Cerebellar nuclear complex (tissue), 1 donor: ENCODE measurements at places on chromosomes 3 and 15.

DNA sequence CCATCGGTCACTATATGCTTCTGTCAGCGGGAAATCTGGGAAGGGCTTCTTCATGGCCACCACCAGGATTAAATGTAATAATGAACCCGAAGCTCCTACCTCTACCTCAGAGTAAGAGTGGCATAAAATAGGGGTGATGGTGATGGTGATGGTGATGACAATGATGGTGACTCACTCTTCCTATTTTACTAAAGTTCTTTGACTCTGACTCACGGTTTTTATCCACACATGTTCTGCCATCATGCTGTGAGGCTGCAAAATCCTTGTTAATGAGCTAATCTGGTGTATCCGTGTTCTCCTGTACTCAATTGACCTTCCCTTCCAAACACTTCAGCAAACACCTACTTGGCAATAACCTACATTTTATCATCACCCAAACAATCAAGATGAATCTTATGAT lies 18.3 kb upstream of the FOXP1 start:
- DNase-seq = no peak

- no peak for DNase-seq
These were observed 1.7 kb downstream of the SPATA12 start for GRCh38 chr3:57062101-57062631.

DNA sequence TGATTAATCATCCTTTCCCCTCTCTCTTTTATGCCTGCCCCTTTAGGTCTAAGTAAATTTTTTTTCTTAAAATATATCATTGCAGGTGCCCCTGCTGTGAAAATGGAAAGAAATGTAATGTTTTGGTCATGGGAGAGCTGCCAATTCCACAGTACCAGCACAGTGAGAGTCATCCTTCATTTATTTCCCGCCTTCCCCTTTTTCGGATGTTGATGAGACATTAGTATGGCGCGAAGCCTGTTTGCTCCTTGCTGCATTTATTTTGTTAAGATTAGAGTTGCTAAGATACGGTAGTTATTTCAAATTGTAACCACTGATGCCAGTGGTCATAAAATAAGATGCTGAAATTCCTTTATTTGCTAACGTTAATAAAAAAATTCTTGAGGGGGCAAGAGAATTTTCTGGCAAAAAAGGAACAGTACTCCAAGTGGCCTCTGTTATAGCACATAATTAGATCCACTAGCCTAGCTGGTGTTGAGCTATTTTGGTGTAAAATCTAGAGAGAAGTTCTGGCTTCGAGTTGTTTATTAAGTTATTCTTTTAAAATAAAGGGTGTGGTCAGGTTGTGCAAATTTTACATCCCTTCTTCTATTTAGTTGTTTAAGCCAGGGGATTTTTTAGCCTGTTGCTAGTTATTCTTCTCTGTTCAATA lies 62.8 kb downstream of the MDFIC2 start:
- no peak for DNase-seq

DNA sequence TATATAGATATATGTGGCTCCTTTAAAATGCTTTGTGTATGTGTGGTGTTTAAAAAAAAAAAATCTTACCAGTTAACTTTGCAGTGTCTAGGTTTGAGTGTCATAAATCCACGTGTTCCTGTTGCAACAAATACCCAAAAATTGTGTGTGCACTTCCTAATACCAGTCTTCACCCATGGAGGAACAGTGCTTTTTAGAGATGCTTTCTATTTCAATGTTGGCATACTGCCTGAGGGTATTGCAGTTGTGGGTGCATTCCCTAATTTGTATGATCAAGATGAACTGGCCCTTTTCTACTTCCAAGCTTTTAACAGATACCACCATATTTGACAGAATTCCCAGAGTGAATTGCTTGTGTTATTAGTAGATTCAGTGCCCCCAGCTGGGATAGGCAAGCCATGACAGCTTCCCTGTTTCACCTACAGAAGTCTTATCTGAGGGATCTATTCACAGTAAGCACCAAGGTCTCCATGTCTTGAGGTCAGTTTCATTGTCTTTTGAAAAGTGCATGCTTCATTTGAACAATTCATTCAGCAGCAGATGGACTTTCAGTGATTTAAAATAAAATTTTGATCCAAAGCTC lies 68.9 kb upstream of the GOLGA6B start:
- DNase-seq = no peak

- no peak for DNase-seq
These were observed 154.9 kb downstream of the WNT5A start for GRCh38 chr3:55332176-55332575.

- DNase-seq = no peak
These were observed 41.4 kb downstream of the CTDSPL2 start for GRCh38 chr15:44468709-44469385.

DNA sequence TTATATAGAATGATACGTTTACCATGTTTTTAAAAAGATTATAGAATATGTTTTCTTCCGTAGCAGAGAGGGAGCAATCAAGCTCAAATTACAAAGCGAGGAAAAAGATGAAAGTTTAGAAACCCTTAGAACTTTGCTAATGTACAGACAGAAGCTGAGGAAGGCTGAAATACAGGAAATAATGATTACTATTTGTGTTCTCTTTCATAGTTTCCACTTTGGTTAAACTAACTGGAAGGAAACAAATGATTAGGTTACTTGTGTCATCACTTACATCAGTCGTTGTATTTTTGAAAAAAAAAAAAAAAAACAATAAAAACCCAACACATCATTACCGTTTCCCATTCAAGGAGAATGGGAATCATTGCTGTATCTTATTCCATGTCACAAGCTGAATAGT lies 337.8 kb upstream of the CBLB start:
- DNase-seq = no peak

DNA sequence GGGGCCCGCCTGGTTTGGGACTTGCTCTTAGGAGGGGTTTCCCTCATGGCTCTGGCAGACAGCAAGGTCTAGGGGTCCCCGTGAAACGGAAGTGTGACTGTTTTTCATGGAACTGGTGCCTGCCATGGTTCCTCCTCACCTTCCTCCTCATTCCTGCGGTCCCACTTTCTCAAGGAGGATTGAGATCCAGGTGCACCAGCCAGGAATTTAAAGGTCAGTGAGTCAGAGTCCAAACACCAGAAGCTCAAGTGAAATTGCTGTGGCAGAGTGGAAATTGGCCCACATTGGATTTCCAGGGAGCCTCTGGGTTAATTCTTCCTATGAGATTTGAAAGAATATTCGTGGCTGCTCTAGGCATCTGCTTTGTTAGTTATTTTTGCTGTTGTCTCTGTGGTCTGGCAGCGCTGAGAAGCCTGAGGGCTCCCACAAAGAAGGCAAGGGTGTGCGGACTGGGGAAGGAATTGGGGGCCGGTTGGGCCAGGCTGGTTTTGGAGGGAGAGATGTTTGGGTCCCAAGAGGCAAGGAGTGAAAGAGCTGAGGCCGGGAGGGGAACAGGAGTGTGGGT lies 60.4 kb upstream of the TNFAIP8L3 start:
- no peak for DNase-seq

GRCh38 chr15:65824031-65824743 lies 32.1 kb upstream of the DENND4A start:
- no peak for DNase-seq
